Activated naive CD8-positive, alpha-beta T cell treated with anti-CD3 and anti-CD28 coated beads, Interleukin-2, amount 50 U/mL, for 24 hours (primary cell): ENCODE measurements at places on chromosomes 3 and 15.

DNA sequence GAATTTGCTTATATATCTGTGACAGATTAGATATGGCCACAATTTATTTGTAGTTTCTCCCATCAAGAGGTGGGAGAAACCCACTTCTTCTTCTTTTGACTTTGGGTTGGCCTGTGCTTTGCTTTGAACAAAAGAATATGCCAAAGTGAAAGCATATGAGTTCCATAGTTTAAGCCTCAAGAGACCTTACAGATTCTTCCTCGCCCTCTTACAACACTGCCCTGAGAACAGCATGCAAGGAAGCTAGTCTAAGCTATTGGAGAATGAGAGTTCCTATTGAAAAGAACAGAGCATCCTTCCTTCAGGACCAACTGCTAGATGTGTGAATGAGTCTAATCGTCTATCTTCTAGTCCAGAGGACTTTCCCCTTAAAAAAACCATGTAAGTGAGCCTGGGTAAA, 394.8 kb downstream of the TUSC7 start:
- H3K27me3 ChIP-seq = no peaks in the 10 kb centered on the region
- H3K36me3 ChIP-seq = no peaks in the 10 kb centered on the region
- H3K4me1 ChIP-seq = no peaks in the 10 kb centered on the region

- peak overlapping the region; percentile 56 for H3K27ac ChIP-seq
- H3K4me1 ChIP-seq = peaks cover 28% of the 10 kb centered on the region
- H3K27me3 ChIP-seq = peaks cover 14% of the 10 kb centered on the region
- H3K4me3 ChIP-seq = peak overlapping the region; percentile 84
- no peak for DNase-seq
- peaks cover 2% of the 10 kb centered on the region for H3K36me3 ChIP-seq
Measured at GRCh38 chr3:143118630-143119008, 952 bp upstream of the CHST2 start.

DNA sequence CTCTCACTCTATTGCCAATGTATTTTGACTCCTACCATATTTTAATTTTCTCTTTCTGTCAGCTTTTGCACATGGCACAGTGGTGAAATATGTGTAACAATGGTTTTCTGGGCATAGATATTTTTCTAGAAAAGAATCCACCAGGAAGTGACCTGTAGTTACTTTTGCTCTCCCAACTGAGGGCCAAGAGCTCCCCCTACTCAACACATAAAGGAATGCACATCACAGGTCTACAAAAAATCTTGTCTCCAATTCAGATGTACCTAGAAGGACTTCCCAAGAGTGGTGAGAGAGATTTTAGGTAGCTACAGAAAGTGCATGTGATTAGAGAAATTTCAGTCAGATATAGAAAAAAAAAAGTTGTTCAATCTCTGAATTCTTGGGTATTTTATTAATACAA, 15.6 kb downstream of the CPA3 start:
- H3K4me3 ChIP-seq = no peak overlapping the region
- H3K36me3 ChIP-seq = no peaks in the 10 kb centered on the region
- H3K4me1 ChIP-seq = no peaks in the 10 kb centered on the region
- DNase-seq = no peak
- peaks cover 10% of the 10 kb centered on the region for H3K27me3 ChIP-seq

DNA sequence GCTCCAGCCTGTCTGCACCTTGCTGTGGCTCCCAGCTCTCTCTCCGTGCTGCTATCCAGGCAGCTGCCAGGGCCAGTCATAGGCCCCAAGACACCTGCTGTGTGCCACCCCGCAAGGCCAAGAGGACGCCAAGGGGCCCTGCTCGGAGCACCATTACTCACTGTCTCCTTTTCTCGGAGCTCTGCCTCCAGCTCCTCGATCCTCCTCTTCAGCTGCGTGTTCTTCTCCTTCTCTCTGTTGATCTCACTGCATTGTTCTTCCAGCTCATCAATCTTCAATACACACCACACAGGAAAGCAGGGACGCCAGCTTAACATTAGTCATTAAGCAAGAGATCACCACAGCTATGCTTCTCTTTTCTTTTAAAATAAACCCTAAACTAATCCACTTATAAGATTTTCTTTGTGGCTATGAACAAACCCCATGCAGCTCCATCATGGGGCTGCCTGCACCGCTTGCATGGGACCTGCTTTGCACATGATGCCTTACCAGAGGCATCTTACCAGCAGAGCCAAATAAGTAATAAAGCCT, 42.6 kb downstream of the WHAMM start:
- H3K36me3 ChIP-seq = no peaks in the 10 kb centered on the region
- no peaks in the 10 kb centered on the region for H3K27me3 ChIP-seq
- no peak for DNase-seq

GRCh38 chr3:120102674-120103073, 8.4 kb upstream of the GSK3B start:
- H3K27me3 ChIP-seq = no peaks in the 10 kb centered on the region
- peaks cover 18% of the 10 kb centered on the region for H3K36me3 ChIP-seq
- DNase-seq = no peak
- no peak overlapping the region for H3K4me3 ChIP-seq

- peaks cover 12% of the 10 kb centered on the region for H3K36me3 ChIP-seq
- DNase-seq = no peak
- peaks cover 13% of the 10 kb centered on the region for H3K4me1 ChIP-seq
- no peak overlapping the region for H3K27ac ChIP-seq
- H3K27me3 ChIP-seq = no peaks in the 10 kb centered on the region
- no peak overlapping the region for H3K4me3 ChIP-seq
Measured at GRCh38 chr15:76756381-76756780, 148.8 kb downstream of the SCAPER start.

DNA sequence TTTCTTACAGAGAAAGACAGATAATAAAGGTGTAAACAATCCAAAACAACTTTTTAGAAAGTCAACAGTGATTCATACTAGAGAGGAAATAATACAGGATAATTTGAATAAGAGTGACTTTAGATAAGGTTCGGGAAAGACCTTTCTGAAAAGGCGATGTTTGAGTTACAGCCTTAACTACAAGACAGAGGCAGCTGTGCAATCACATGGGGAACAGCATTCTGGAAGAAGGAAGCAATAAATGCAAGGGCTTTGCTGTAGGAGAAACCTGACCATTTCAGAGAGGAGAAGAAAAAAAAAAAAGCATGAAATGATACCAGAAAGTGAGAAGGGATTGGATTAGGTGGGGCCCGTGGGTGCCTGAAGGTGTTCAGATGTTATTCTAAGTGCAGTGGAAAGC, 200.6 kb upstream of the ATP11B start:
- no peak overlapping the region for H3K4me3 ChIP-seq
- no peaks in the 10 kb centered on the region for H3K36me3 ChIP-seq
- no peaks in the 10 kb centered on the region for H3K4me1 ChIP-seq
- no peak for DNase-seq
- H3K27me3 ChIP-seq = peaks cover 1% of the 10 kb centered on the region

DNA sequence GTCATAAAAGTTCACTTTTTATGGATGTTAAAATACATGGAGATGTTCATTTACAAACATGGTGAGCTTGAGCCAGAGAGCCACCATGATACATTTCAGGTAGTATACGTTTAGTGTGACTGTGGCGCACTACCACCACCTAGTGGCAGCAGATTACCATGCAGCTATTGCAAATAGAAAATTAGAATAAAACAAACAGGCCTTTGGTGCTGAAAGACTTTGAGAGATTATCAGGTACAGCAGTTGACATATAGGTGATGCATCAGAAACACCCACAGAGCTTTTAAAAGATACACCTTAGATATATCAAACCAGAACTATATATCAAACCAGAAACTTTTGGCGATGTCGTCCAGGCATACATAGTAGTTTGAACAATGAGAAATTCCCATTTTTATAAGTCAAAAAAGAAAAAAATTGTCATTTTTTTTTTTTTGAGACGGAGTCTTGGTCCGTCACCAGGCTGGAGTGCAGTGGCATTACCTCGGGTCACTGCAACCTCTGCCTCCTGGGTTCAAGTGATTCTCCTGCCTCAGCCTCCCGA, 42.0 kb upstream of the ICE2 start:
- peaks cover 18% of the 10 kb centered on the region for H3K36me3 ChIP-seq
- no peaks in the 10 kb centered on the region for H3K27me3 ChIP-seq
- H3K27ac ChIP-seq = peak overlapping the region; percentile 58
- H3K4me1 ChIP-seq = peaks cover 50% of the 10 kb centered on the region
- H3K4me3 ChIP-seq = peak overlapping the region; percentile 16
- peak; percentile 84 for DNase-seq

GRCh38 chr15:77096138-77096537, 25.2 kb upstream of the TSPAN3 start:
- no peaks in the 10 kb centered on the region for H3K27me3 ChIP-seq
- DNase-seq = no peak
- H3K36me3 ChIP-seq = no peaks in the 10 kb centered on the region
- no peak overlapping the region for H3K27ac ChIP-seq

DNA sequence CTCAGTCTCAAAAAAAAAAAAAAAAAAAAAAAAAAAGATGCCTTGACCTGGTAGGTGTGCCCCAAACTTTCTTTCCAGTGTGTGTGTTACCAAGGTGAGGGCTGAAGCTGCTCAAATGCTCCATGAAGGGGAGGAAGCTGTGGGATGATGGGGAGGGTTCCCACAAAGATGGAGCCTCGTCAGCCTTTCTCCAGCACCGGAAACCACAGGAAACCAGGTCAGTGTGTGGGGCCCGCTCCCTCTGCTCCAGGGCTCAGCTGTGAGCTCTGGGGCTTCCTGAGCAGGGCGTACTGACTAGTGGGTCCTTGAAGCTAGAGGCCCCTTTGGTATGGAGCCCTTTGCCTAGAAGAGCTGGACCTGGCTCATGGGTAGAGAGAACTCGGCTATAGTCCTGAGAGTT, 681 bp upstream of the IL17RE start:
- DNase-seq = peak; percentile 48
- peaks cover 44% of the 10 kb centered on the region for H3K4me1 ChIP-seq

GRCh38 chr3:15050405-15051092, 14.6 kb downstream of the MRPS25 start:
- no peaks in the 10 kb centered on the region for H3K27me3 ChIP-seq
- peaks cover 44% of the 10 kb centered on the region for H3K4me1 ChIP-seq
- no peak overlapping the region for H3K4me3 ChIP-seq
